Psoas muscle (tissue), 8 donors: ENCODE measurements at places on chromosomes 13 and 19. TPM values are rescaled to one million over a fixed set of nuclear protein-coding genes. Genes with fewer than 3 reads are reported as not detected.

VSTM2B gene
- total RNA-seq, result not detected

ZNF415 gene
- 5.1 TPM for total RNA-seq

ZNF569 gene
- 4.3 TPM for total RNA-seq

ATCAY gene
- total RNA-seq, result not detected

KCNN4 gene
- total RNA-seq, result 0.26 TPM
